GM23248 (cell line): ENCODE measurements at places on chromosomes 2 and 18. TPM values are rescaled to one million over a fixed set of nuclear protein-coding genes. Genes with fewer than 3 reads are reported as not detected.

DNA sequence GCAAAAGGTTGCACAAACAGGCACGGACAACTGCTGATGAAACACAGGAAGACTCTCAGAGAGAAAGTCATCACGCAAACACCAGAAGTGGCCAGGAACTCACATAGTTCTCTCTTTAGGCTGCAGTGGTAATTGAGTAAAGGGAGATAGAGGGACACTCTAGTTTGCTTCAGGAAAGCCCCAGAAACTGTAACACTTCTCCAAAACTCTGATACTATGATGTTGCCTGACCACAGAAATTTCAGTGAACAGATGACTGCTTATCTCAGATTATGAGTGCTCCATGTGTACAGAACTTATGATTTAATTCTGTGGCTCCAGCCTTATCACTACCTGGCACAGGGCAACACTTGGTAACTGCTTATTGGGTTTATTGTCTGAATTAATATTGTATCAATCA lies 311.5 kb upstream of the GYPC start:
- DNase-seq = no peak
- H3K27me3 ChIP-seq = no peaks in the 10 kb centered on the region
- no peak overlapping the region for H3K4me3 ChIP-seq

DNA sequence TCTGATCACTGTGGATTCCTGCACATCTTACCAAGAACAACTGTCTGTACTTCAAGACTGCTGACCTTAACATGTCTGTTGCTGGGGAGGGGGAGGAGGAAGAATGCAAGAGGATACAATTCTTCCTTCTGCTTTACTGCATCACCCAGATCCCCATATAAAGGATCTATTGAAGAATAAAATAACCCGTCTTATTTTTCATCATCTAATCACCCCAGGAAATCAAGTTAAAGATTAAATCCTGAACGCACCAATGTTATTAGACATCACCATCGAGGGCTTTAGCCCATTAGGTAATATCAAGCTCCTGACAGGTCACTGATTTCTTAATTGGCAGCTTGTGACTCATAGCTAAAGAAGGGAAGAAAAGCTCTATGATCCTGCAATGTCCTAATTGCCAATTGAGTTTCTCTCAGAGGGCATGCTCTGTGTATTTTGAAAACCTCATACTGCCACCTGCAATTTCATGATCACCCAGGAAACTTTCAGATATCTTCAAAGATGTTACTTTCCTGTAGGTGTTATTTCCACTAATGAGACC lies 75.4 kb upstream of the KCNE4 start:
- H3K4me3 ChIP-seq = no peak overlapping the region
- H3K27ac ChIP-seq = no peak overlapping the region
- no peaks in the 10 kb centered on the region for H3K27me3 ChIP-seq
- peaks cover 8% of the 10 kb centered on the region for H3K4me1 ChIP-seq
- DNase-seq = no peak
- H3K36me3 ChIP-seq = no peaks in the 10 kb centered on the region

GRCh38 chr2:184847331-184847730 lies 249.0 kb downstream of the ZNF804A start:
- H3K36me3 ChIP-seq = no peaks in the 10 kb centered on the region
- DNase-seq = no peak
- no peak overlapping the region for H3K27ac ChIP-seq
- no peaks in the 10 kb centered on the region for H3K27me3 ChIP-seq
- no peak overlapping the region for H3K4me3 ChIP-seq

DNA sequence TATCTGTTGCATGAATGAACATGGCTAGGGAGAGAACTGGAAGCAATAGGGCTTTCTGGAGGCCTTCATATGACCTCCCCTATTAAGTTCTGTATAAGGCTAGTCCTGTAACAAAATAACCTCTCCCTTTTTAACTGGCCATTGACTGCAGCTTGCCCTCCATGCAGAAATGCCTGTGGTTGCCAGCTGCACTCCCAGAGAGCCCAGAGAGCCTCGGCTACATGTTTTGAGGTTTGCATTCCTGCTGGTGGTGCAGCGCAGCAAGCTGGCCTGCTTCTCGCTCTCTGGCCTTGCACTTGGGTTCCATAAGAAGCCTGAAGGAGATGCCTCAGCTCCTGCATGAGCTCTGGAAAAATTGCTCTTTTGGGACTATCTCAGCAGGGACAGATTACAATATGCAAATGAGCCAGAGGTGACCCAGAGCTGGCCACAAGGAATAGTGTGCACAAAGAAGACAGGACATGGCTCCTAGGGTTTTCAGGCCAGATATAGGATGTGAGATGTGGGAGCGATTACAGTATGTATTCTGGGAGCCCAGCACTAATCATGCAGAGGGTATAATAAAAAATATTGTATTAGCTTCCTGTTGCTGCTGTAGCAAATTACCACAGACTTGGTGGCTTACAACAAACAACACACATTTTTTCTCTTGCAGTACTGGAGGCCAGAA lies 186.7 kb downstream of the INSIG2 start:
- H3K4me1 ChIP-seq = no peaks in the 10 kb centered on the region
- H3K27me3 ChIP-seq = no peaks in the 10 kb centered on the region
- no peak overlapping the region for H3K4me3 ChIP-seq
- no peaks in the 10 kb centered on the region for H3K36me3 ChIP-seq
- H3K27ac ChIP-seq = no peak overlapping the region

GRCh38 chr2:134446383-134447017 lies 192.6 kb downstream of the MGAT5 start:
- no peaks in the 10 kb centered on the region for H3K36me3 ChIP-seq
- no peaks in the 10 kb centered on the region for H3K27me3 ChIP-seq
- H3K27ac ChIP-seq = no peak overlapping the region
- peak; percentile 64 for DNase-seq
- H3K4me3 ChIP-seq = no peak overlapping the region

Gene TBR1
- 0.97 TPM in 1 of 2 replicates, not detected in the other for total RNA-seq

DNA sequence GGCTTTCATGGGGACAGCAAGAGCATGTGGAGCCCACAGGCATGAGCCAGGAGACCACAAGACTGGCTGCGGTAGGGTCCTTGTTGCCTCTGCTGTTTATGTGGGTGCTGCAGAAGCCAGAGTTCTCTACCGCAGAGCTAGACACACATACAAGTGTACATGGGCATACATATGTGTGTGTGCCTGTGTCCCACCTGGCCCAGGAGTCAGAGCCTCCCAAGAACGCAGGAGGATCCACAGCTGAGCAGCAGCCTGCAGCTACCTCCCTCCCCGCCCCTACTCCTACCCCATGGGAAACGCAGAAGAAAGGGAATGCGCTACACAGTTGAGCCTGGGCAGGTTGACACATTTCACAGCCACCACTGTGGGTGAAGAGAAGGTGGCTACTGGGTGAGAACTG lies 438.1 kb upstream of the SMIM21 start:
- no peaks in the 10 kb centered on the region for H3K4me1 ChIP-seq
- no peaks in the 10 kb centered on the region for H3K36me3 ChIP-seq
- no peaks in the 10 kb centered on the region for H3K27me3 ChIP-seq

GRCh38 chr2:237434866-237435311 lies 20.9 kb upstream of the COL6A3 start:
- peak overlapping the region; percentile 100 for H3K27ac ChIP-seq
- H3K4me1 ChIP-seq = peaks cover 59% of the 10 kb centered on the region
- no peaks in the 10 kb centered on the region for H3K27me3 ChIP-seq
- DNase-seq = peak; percentile 90
- H3K4me3 ChIP-seq = no peak overlapping the region

GRCh38 chr2:122519366-122519765 lies 763.9 kb downstream of the TSN start:
- no peak overlapping the region for H3K27ac ChIP-seq
- H3K4me3 ChIP-seq = no peak overlapping the region
- H3K27me3 ChIP-seq = no peaks in the 10 kb centered on the region
- H3K4me1 ChIP-seq = no peaks in the 10 kb centered on the region
- peak; percentile 26 for DNase-seq
- no peaks in the 10 kb centered on the region for H3K36me3 ChIP-seq

DNA sequence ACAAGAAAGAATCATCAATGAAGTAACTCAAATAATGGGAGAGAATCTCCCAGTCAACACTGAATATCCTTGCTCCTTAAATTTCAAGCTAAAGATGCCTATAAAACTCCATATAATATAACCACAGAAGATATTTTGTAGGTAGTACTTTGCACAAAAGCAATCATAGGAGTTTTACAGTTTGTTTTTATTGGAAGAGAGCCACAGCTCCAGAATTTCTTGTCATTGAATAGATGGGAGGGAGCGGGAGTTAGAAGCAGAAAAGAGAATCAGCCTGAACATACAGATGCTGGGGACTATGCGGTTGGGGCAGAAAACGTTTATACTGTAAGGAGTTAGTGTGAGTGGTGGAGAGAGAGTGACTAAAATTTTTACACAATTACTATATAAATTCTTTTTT lies 18.3 kb upstream of the SMAD4 start:
- H3K27ac ChIP-seq = no peak overlapping the region
- no peaks in the 10 kb centered on the region for H3K27me3 ChIP-seq
- H3K4me1 ChIP-seq = no peaks in the 10 kb centered on the region
- H3K4me3 ChIP-seq = no peak overlapping the region
